Epithelial cell of proximal tubule (primary cell): ENCODE measurements at places on chromosomes 6 and 20. TPM values are rescaled to one million over a fixed set of nuclear protein-coding genes. Genes with fewer than 3 reads are reported as not detected.

DNA sequence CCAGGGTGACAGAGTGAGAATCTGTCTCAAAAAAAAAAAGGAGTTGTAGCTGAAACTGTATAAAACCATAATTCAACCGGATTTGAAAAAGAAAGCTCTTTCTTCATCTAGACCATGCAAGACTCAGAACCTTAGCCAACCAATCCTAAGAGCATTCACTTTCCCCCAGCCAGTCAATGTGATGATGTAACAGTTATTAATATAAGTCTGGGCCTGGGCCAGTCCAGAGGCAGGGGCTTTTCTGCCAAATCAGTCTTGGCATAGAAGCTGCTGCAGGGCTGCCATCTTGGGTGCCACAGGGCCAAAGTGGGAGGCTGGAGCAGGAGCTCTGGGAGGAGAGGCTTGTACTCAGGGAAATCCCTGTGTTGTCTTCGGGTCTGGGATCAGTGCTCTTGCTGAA, 288.4 kb downstream of the CLIC5 start:
- DNase-seq = no peak

The PIGT gene
- total RNA-seq = 59.9 and 71.0 TPM in 2 replicates

- no peak for DNase-seq
Measured at GRCh38 chr6:43823879-43824702, 54.1 kb downstream of the VEGFA start.

The VPS52 gene
- 33.9 and 42.8 TPM in 2 replicates for total RNA-seq

DNA sequence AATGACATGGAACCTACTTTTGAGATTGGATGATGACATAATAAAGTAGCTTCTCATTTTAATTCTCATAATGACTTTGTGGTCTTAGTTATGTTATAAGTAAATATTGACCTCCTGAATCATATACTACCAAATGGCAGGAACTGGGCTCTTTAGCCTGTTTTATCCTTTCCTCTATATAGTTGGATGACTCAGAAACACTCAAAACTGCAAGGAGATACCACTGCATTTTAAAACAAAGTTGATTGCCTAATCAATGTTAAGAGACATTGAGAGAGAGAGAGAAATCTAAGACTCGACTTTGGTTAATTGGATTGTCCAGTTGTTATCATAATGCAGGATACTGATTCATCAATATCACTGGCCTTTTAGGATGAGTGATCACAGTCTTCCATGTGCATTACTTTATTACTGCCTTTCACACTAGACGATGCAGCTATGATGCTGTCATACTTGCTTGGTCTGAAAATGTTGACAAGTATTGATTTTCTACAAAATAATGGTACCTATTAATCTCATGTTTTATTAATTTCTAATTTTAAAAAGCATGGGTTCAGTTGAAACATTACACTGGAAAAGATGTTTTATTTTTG, 320.0 kb downstream of the NKAIN2 start:
- no peak for DNase-seq

The FOXQ1 gene
- 2.0 and 2.1 TPM in 2 replicates for total RNA-seq

GRCh38 chr6:170516783-170517616, 36.1 kb downstream of the PSMB1 start:
- no peak for DNase-seq

GRCh38 chr20:10370091-10370887, 63.7 kb downstream of the MKKS start:
- DNase-seq = no peak
